ENCODE measurements at places on chromosomes 6 and 20.
A peak's percentile ranks its signal among the peaks of the same experiment; 100 is the strongest.

DNA sequence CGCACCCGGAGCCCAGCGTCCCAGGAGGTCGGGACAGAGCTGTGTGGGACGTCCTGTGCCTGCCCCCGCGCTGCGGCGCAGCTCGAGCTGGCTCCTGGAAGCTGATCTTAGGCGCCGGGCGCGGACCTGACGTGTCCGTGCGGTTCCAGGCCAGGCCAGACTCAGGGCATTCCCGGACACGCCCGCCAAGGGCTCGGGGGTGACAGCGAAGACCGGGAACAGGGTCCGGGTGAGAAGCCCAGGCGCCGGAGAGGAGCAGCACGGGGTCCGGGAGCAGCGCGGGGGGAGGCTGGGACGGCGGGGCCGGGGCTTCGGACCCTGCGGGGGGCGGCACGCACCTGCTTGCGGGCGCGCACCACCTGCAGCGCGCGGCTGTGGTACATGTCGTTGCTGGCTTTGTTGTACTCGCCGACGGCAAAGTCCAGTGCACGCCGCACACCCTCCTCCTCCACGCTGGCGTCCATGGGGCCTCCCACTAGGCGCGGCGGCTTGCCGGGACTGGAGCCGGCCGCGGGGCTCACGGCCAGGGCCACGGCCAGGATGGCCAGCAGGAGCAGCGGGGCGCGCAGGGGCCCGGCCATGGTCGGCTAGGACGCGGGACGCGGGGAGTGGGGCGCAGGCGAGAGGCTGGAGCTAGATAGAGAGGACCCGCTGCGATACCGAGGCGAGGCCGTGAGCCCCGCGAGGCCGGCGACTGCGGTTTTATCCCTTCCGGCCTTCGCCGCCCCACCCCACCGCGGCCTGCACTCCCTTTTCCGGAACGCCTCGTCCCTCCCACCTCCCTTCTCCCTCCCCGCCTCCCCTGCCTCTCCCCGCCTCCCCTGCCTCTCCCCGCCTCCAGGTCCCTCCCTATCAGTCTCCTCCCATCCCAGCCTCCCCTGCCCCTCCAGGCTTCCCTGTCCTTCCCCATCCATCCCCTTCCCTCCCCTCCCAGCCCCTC lies at the start of gene CST3:
Gene CST3, minus strand, starts transcription at position 674 of the 940 bp plus-strand sequence. Its CDS starts 93 bp downstream, at position 581.
- DNase-seq: peak; percentile 88

- DNase-seq: no peak
Measured at GRCh38 chr20:37256286-37256685, 5.3 kb downstream of the GHRH start.

GRCh38 chr20:47059536-47059935 lies 164.9 kb downstream of the EYA2 start:
- no peak for DNase-seq

DNA sequence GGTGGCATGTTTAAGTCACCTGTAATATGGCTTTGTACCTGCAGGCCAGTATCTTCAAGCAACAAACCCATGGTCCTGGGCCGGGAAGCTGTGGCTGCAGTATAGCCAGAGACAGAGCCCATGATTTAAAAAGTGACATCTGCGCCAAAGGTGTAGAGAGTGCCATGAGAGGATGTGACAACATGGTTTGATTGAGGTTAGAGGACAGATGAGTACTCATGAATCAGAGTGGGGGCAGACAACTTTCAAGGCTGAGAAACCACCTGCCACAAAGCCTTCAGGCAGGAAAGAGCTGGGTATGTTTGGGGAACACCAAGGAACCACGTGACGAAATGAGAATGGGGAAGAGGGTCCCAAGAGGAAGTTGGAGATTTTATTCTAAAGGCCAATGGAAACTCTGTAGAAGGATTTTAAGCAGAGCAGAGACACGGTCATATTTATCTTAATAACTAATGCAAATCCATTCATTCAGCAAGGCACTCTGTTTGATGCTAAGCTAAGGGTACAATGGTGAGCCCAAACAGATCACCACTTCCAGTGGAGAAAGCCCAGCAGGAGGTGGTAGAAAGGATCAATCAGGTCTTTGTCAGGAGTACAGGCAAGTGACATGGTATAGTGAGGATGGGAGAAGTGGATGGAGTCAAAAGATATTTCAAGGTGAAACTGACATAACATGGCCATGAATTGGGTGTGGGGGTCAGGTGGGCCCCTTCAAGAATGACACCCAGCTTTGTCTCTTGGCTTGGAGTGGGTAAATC lies 3.4 kb upstream of the MICAL1 start:
- peak; percentile 24 for DNase-seq

DNA sequence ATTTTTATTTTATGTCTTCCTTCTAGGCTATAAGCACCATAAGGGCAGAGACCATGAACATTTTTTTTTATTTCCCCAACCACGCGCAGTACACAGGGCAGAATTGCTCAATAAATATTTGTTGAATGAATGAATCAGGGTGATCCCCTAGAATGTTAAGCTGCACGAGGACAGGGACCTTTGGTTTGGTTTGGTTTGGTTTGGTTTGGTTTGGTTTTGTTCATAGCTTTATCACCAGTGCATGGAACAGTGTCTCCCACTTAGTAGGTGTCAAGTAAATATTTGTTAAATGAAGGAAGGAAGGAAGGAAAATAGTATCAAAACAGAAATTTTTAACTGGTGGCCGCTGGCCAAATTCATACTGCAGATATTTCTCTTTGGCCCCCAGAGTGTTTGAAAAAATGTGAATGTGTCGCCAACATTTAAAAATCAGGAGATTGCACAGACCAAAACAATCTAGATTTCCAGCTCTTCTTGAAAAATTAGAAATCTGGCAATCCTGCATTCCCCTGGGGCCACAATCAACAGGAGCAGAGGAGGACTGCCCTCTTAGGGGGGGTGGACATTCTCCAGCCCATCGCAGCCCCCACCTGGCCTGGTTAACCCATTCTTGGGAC lies 205.3 kb downstream of the EYA2 start:
- no peak for DNase-seq

DNA sequence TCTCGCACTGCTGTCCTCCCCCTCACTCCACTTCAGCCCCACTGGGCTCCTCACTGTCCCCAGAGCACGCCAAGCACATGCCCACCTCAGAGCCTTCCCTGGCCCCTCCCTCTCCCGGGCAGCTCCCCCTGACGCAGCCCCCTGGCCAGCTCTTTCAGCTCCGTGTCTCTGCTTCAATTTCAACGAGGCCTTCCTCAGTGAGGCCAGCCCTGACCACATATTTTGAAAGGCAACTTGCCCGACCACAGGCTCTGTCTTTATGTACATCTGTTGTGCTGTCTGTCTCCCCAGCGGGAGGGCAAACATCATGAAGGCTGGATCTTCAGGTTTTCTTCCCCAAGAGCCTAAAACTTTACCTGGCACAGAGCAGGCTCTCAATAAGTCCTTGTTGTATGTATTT lies 44.6 kb downstream of the JPH2 start:
- no peak for DNase-seq

DNA sequence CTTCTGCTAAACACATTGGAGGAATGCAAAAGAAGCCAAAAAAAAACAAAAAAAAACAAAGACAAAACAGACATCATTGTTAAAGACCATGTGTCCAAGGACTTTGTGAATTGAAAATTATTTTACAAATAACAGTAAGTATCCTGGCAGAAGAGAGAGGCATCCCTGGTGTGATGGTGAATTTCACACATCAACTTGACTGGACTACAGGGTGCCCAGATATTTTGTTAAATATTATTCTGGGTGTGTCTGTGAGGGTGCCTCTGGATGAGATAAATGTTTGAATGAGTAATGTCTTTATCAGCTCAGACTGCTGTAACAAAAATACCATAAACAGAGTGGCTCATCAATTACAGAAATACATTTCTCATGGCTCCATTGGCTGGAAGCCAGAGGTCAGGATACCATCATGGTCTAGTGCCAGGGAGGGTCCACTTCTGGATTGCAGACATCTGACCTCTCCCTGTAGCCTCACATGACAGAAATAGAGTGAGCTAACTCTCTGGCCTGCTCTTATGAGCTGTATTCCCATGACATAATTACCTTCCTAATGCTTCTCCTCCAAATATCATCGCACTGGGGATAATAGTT lies 12.2 kb upstream of the C6orf118 start:
- no peak for DNase-seq

GRCh38 chr6:55882718-55883569 lies 7.6 kb upstream of the BMP5 start:
- no peak for DNase-seq

GRCh38 chr20:20003031-20003954 lies 13.9 kb upstream of the NAA20 start:
- no peak for DNase-seq

DNA sequence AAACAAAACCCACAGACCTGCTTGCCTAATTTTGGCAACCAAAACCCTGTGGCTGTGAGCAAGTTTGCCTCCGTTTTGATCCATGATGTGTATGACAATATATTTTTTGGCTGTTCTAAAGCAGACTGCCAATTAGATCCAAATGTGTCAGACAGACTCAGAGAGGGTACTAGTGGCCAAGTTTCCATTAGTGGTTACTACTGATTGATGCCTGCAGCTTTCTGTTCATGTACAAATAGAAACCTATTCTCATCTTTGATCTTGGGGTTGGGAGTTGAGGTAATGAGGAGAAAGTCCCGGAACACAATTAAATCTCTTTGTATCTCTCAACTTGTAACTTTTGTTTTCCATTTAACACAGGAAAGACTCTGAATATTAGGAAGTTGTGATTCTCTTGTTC lies 100.9 kb downstream of the RNF144B start:
- no peak for DNase-seq

- DNase-seq: no peak
Measured at GRCh38 chr20:64069614-64070243, 6.7 kb downstream of the TCEA2 start.

GRCh38 chr6:106446983-106447382 lies 86.5 kb downstream of the CRYBG1 start:
- no peak for DNase-seq
